Frontal cortex (tissue), 4 donors: ENCODE measurements at places on chromosomes 7 and 10.

DNA sequence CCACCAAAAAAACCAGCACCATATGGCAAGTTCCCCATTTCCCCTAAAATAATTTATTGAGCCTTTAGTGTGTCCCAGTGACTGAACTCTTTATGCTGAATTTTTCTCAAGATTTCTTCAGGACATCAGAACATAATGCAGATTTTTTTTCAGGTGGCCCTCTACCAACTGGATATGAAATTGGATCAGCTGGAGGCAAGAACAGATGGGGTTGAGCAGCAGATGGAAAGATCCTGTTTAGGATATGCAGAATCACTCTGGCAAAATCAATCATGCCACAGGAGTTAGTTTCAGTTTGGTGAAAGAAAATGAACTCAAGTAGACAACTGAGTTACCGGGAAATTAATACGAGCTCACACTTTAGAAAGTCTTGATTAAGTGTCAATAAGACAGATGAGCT is 761.5 kb upstream of the C7orf33 start:
- DNase-seq = no peak

GRCh38 chr10:19902456-19902855 is 86.2 kb downstream of the PLXDC2 start:
- DNase-seq = no peak

- DNase-seq = no peak
Measured at GRCh38 chr10:47245731-47246350, 54.2 kb upstream of the GDF10 start.

GRCh38 chr10:57983281-57983791 is 284.4 kb downstream of the IPMK start:
- DNase-seq = no peak

DNA sequence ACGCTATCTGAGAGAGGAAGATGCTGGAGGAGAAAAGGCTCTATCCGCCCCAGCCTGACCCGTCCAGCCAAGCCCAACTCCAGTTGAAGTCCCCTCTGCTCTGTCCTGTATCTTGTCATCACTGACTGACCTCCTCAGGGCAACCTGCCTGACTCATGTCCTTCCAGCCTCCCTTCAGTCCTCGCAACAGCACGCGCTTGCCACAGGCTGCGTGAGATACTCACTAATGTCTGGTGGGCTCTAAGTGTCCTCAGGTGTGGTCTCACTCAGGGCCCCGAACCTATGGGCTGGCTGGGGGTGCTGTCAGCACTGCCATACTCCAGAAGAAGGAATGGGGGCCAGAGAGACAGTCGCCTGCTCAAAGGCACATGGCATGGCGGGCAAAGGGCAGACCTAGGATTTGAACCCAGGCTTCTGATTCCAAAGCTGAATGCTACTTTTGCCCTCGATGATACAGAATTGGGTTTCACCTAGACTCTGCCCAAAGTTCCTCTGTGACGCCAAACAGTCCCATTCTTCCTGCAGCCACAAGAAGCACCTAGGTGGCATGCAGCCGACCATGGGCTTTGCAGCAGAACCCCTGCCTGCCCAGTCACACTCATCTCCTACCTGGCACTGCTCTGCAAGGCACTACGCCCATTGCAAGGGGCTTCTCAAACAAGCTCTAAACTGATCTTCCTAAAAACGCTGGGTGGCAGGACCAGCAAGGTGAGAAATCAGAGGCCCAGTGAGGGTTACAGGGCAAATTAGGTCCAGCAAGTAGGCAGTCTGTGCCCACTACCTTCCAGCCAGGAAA is 8.5 kb downstream of the FAM53B start:
- DNase-seq = no peak

GRCh38 chr10:70742537-70743429 is 42.4 kb downstream of the TBATA start:
- peak; percentile 66 for DNase-seq

- DNase-seq = peak; percentile 76
Measured at GRCh38 chr7:137846827-137847567, at the start of gene DGKI. Gene DGKI, minus strand, starts transcription at chr7:137846974.
